GM12878 (cell line): ENCODE measurements at places on chromosomes 2 and 18.

DNA sequence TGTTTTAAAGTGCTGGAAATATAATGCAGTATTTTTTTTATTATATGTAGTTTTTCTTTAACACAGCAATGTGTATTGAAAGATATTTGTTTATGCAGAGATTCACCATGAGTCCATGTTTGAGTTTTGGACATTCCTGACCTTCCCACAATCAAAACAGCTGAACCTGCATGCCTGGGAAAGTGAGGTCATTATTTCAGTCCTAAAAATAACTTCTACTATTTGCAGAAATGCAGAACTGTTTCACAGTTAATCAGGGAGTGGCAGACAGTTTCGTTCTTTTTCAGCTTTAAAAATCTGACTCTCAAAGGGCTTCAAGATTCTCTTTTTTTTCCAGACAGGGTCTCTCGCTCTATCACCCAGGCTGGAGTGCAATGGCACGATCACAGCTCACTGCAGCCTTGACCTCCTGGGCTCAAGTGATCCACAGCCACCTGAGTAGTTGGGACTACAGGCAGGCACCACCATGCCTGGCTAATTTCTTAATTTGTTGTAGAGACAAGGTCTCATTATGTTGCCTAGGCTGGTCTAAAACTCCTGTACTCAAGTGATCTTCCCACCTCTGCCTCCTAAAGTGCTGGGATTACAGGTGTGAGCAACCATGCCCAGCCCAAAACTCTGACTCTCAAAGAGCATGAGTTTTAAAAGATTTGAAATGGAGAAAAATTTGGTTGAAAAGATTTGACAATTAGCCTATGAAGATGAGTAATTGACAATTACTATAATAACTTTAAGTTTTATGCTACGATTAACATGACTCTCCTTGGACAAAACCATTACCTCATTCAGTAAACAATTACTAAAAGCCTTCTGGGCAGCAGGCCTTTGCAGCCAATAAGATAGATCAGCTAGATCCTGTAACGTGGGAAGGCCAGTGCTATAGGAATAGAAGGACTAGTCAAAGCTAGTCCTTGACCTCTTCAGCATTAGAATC, 5.0 kb upstream of the MYL12B start:
- DNase-seq: no peak

- no peak for DNase-seq
These were observed 123.7 kb downstream of the HNMT start for GRCh38 chr2:138087751-138088593.

GRCh38 chr2:118167026-118167425, 78.8 kb downstream of the INSIG2 start:
- DNase-seq: no peak

- no peak for DNase-seq
These were observed 77.1 kb upstream of the TGFA start for GRCh38 chr2:70630761-70631160.

- no peak for DNase-seq
These were observed 9.5 kb upstream of the DUSP2 start for GRCh38 chr2:96154506-96155380.

- DNase-seq: no peak
These were observed 688.4 kb upstream of the PIK3C3 start for GRCh38 chr18:41266616-41267015.

DNA sequence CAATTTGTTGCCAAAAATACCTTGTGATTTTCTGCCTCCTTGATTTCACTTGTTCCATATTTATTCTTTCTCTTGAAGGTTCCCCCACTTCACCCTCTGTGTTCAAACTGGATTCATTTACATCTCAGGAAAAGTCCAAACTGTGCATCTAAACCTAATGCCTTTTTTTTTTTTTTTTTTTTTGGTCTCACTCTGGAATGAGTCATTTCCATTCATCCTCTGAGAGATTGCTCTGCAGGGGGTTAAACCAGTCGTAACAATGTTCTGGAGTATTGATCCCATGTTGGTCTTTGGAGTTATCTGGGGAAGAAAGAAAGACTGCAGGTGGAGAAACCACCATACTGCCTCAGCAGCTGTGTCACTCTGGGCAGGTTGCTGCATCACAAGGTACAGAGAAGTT, 119.7 kb downstream of the TACR1 start:
- DNase-seq: no peak

- no peak for DNase-seq
These were observed 51.5 kb upstream of the FAHD2A start for GRCh38 chr2:95350774-95351597.
